ENCODE measurements at places on chromosomes 16 and 17.
A peak's percentile ranks its signal among the peaks of the same experiment; 100 is the strongest.

GRCh38 chr17:5219536-5219935 lies 15.1 kb downstream of the SCIMP start:
- DNase-seq, result no peak

- no peak for DNase-seq
Measured at GRCh38 chr16:67967183-67967957, 1.1 kb downstream of the SLC12A4 start.

- DNase-seq, result peak; percentile 75
Measured at GRCh38 chr17:77741109-77741508, 217.4 kb upstream of the TNRC6C start.

GRCh38 chr17:44960691-44961090 lies 7.4 kb downstream of the C1QL1 start:
- DNase-seq, result no peak

DNA sequence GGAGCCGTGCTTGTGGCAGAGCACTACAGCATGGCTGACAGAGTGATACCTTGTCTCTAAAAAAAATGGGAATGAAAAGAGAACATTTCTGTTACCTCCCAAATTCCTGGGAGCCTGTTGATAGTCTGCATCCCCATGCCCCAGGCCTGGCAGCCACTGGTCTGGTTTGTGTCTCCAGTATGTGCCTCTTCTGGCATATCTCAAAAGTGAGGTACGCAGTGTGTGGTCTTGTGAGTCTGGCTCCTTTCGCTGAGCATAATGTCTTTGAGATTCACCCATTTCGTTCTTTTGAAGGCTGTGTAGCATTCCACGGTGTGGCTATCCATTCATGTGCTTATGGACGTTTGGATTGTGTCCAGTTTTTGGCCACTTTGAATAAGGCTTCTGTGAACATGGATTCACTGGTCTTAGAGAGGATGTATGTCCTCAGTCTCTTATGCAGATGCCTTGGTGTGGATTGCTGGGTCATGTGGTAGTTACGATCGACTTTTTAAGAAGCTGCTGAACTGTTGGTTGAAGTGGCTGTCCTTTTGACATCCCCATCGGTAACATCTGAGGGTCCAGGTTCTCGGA lies 39.1 kb downstream of the PRMT7 start:
- no peak for DNase-seq

- DNase-seq, result peak; percentile 97
Measured at GRCh38 chr16:18983565-18984434, at the start of gene TMC7. Gene TMC7 (plus strand): TSS chr16:18983934. CDS start chr16:18984064, 130 bp downstream.

DNA sequence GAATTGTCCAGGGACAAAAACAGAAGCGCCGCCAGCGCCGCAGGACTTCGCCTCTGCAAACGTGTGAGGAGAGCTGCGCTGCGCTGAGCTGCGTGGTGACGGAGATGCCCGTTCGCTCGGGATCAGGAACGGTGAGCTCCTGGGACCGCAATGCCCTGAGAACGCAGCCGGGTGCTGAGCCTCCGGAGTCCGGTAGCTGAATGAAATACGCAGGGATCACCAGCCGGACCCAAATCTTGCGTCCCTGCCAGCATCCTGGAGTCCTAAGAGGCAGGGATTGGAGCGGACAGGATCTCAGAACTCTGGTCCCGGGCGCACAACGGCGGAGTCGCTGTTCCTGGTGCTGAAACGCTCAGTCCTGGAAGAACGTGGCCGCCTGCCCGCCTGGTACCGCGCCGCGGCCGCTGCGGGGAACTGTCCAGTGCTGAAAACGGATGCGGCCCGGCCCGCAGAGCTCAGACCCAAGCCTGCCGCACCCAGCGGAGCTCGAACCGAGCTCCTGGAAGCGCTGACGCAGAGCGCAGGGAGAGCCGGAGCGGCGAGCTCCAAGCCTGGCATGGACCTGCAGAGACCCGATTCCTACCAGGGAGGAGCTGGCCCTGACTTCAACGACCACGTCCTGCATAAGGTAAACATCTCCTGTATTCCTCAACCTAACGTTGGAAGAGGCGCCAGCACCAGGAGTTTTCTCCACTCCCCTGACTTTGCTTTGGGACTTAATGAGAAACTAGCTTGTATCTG lies 41.5 kb downstream of the CD300LF start:
- peak; percentile 98 for DNase-seq

DNA sequence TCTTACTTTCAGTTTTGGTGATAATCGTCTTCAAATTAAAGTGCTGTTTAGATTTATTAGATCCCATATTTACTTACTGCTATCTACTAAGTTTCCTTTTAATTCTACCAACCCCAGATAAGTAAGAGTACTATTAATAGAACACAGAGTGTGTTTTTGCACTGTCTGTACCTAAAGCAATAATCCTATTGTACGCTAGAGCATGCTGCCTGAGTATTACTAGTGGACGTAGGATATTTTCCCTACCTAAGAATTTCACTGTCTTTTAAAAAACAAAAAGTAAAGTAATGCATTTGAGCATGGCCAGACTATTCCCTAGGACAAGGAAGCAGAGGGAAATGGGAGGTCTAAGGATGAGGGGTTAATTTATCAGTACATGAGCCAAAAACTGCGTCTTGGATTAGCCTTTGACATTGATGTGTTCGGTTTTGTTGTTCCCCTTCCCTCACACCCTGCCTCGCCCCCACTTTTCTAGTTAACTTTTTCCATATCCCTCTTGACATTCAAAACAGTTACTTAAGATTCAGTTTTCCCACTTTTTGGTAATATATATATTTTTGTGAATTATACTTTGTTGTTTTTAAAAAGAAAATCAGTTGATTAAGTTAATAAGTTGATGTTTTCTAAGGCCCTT lies 56.8 kb downstream of the HLF start:
- DNase-seq, result no peak

DNA sequence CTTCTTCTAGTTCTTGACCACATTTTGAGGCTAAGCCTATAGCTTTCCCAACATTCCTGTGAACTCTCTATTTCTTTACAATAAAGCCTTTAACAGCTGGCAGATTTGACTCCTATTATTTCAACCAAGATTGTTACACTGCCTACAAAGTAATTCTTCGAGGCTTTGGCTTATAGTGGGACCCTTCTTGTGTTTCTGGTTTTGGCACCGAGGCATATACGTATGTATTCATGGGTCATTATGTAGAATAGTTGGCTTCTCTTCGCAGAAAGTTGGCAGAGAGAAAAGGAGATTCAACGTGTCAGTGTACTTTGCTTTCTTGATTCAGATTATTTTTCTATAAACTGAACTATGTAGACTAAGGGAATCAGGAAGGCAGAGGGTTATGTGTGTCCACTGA lies 102.2 kb downstream of the ABCA8 start:
- DNase-seq, result no peak

- no peak for DNase-seq
Measured at GRCh38 chr16:27781195-27781524, 231.2 kb downstream of the KATNIP start.

DNA sequence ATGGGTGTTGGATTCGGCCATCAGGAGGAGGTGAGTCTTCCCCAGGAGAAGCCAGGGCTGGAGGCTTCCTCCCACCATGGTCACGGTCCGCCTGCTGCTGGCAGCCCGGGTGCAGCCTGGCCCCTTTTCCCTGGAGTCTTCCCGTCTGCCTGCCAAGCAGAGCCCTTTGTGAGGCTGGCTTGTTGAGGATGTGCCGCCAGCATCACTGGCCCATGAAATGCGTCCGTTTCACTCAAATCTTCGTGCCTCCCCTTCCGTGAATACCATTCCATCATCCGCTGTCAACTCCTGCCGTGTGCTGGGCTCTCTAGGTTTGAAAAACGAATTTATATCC lies 9.6 kb downstream of the VPS4A start:
- DNase-seq, result no peak

DNA sequence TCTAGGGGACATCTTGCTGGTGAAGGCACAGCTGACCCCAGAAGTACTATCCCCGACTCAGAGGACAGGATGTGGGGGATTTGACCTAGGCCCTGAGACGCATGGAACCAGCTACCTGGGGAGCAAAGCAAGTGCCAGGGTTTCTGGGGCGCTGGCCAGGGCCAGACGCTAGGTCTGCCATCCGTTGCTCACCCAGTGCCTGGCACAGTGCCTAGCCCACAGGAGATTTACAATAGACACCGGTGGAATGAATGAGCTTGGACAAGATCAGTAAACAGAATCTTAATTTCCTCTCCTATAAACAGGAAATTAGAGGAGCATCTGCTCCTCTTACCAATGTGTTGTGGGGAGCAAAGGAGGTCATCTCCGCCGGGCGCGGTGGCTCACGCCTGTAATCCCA lies 5.0 kb downstream of the RPRML start:
- no peak for DNase-seq

DNA sequence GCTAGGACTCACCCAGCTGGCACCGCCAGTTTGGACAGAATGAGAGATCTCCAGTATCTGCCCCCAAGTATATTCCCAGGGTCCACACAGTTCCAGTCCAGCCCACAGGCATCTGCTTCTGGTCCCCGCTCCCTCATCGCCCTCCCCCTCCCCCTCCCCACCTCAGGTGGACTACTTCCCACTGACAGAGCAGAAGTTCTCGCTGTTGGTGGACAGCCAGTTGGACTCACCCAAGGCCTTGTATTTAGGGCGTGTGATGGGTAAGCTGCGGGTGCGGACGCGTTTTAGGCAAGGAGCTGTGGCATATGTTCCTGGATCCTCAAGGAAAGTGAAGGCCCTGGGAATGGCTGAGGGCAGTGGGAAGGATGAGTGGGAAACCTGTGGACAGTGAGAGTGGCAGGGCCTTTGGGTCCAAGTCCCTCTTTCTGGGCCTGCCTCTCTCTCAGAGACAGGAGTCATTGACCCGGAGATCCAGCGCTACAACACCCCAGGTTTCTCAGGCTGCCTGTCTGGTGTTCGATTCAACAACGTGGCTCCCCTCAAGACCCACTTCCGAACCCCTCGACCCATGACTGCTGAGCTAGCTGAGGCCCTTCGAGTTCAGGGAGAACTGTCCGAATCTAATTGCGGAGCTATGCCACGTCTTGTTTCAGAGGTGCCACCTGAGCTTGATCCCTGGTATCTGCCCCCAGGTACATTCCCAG lies 14.9 kb downstream of the CNTNAP1 start:
- no peak for DNase-seq

- DNase-seq, result no peak
Measured at GRCh38 chr17:75594499-75595283, 7.1 kb downstream of the MYO15B start.

DNA sequence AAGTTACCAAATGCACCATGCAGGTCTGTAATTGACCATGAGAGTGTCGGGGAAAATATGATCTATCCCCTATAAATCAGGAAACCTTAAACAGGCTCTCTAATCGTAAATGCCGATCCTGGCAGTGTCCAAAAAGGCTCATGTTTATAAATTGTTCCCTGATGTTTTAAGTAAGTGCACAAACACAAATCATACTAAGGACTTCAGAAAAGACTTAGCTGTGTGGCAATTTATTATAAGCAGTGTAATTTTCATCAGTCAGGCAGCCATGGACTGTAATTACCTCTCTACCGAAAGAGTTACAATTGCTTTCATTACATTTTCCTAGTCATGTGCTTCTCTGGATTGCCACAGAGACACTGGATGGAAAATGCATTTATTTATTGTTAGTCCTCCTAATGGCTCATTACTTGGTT lies 73.4 kb upstream of the COX10 start:
- DNase-seq, result no peak

DNA sequence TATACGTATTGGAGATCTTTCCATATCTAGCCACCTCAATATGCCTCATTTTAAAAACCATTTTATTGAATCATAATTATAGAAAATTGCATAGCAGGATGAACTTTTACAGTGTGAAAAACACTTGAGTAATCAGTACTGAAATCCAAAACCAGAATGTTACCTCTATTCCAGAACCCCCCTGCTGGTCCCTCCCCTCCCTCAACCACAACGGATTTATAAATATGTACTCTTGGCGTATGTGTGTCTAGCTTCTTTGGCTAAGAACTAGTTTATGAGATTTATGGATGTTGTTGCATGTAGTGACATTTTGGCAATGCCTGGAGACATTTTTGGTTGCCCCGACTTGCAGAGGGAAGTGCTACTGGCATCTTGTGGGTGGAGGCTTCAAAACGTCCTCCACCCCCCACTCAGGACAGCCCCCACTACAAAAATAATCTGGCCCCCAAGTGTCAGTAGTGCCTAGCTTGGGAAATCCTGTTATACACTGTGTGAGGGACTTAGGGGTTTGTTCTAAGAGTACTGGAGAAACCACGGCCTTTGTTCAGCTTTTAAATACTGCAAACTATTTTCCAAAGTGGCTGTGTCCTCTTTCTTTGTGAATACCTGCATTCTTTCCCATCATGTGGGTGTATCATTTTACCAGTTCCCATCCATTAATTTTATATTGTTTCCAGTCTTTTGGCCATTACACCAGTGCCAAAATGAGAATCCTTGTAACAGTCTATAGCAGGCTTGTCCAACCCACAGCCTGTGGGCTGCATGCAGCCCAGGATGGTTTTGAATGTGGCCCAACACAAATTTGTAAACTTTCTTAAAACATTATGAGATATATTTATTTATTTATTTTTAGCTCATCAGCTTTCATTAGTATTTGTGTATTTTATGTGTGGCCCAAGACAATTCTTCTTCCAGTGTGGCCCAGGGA lies 23.7 kb downstream of the ITPRIPL2 start:
- DNase-seq, result no peak

- no peak for DNase-seq
Measured at GRCh38 chr17:61168506-61168905, 231.1 kb upstream of the TBX2 start.

- DNase-seq, result peak; percentile 71
Measured at GRCh38 chr17:65559804-65560627, 1.4 kb downstream of the AXIN2 start.

- DNase-seq, result no peak
Measured at GRCh38 chr16:55271945-55272513, 52.0 kb upstream of the IRX6 start.

DNA sequence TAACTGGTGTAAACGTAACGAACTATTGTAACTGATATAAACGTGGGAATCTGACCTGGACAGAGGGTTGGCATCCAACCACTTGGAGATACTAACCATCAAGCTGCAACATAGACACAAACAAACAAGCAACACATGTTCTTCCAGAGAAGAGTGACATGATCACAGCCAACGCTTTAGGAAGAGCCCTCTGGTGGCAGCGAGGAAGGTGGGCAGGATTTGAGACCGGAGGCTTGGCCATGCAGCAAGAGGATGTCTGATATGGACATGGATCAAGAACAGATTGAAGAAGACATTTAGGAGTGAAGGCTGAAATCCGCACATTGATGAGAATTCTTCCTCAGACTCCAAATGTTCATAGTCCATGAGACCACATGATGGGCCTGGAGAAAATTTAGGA lies 40.3 kb upstream of the TNRC6A start:
- DNase-seq, result peak; percentile 78

DNA sequence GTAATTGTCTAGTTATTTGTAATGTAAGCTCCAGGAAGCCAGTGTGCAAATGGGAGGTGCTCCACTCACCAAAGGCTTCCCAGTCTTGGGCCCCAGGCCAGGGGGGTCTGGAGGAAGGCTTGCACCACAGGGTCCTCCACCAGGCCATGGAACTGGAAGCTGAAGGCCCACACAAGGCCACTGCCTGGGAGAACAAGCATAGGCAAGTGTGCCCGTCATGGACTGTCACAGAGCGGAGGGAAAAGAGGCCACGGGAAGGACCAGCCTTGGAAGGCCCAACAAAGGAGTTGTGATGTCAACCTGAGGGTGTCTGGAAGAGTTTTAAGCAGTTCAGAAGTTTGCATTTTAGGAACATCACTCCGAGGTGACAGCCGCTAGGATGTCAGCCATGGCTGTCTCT lies 3.0 kb upstream of the SRRM2 start:
- DNase-seq, result no peak

Data from GM23338 (cell line).